ENCODE measurements at places on chromosomes 1 and 21.

GRCh38 chr1:83029916-83030315 lies 969.0 kb downstream of the TTLL7 start:
- no peak for DNase-seq

DNA sequence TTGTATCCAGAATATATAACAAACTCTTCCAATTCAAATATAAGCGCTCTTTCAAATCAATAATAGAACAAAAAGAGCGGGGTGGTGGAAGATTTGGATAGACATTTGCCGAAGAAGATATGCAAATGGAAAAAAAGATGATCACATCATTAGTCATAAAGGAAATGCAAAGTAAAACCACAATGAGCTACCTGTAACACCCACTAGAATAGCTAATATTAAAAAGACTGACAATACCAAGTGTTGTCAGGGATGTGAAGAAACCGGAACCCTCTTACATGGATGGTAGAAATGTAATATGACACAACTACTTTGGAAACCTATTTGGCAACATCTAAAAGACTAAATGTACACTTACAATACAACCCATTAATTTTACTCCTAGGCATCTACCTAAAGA lies 5.7 kb upstream of the TRAF5 start:
- DNase-seq = no peak

- no peak for DNase-seq
Observed at GRCh38 chr1:23210351-23210785, 6.9 kb downstream of the HTR1D start.

GRCh38 chr1:81760477-81761097 lies 40.1 kb upstream of the ADGRL2 start:
- no peak for DNase-seq

- DNase-seq = no peak
Observed at GRCh38 chr1:202090994-202091393, 31.7 kb upstream of the GPR37L1 start.

DNA sequence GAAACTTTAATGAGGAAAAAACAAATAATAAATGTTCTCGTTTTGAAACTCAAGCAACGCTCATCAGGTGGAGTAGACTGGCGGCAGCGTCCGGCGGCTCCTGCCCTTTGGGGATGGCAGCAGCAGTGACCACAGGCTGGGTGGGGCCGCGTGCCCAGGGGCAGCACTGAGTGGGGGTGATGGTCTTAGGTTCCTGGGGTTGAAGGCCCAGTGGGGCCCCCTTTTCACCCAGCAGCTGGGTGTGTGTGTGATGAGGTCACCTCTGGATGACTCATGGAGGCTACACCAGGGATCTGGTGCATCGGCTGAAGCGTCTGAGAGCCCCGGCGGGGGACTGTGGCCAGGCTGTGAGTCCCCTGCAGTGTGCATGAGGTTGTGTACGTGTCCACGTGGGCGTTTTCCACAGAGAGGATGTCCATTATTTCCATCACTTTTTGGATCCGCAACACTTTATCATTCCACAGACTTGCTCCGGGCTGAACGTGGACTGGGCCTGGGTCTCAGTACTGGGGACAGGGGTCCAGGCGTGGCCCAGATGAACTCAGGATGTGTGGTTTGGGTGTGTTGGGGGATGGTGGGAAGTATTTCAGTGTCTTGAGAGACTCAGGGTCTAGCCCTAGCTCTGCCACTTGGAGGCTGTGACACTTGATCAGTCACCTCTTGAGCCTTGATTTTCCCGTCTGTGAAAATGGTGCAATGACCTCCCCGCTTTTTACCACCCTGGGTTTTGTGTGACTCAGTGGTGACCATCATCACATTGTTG lies 25.6 kb downstream of the LDLRAP1 start:
- DNase-seq = no peak

- DNase-seq = no peak
Observed at GRCh38 chr1:4318720-4319119, 335.7 kb upstream of the AJAP1 start.

DNA sequence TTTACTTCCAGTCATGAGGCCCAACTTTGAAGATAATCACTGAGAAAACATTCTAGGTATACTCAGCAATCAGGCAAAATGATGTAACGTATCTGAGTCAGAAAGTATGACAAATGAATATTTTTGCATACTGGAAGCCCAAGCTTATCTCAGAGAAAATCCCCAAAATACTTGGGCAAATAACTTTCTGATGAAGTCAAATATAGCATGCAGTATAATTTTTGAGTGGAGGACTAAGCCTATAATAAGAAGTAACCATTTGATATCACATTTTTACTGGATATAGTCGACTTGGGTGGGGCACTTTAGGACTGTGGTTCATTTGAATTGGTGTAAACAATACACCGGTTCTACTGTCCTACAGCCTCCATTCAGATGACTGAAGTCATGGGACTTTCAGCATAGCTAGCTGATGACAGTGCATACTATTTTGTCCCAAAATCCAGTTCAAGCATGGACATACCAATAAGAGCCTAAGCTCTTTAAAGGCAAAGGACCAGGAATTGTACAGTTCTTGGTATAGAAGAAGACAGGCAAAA lies 2.3 kb upstream of the GADD45A start:
- DNase-seq = no peak

DNA sequence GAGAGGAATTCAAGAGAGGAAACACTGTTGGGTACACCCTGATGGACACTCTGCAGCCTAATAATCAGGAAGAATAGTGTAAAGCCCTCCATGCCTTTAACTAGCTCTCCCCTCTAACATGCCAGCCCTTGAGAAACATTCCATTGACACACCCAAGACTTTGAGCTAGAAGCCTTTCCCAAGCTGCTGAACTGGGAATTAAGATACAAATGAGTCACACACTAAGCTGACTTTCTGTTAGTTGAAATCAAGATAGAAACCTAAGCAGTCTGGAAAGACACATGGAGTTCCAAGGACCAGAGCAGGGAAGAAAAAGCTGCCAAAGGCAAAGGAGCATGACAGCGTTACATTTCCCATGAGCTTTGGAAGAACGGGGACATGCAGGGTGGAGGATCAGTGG lies 380.8 kb downstream of the NPHP4 start:
- DNase-seq = no peak

DNA sequence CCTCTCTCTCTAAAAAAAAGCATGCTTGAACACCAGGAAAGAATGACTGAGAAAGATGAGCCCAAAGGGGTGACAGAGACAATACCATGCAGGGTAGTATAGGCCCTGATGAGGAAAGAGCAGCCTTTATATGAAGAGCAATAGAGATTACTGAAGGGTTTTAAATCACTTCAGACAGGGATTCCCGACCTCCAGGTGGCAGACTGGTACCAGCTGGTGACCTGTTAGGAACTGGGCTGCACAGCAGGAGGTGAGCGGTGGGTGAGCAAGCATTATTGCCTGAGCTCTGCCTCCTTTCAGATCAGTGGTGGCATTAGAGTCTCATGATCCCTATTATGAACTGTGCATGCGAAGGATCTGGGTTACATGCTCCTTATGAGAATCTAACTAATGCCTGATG lies 30.8 kb upstream of the GTF2B start:
- DNase-seq = no peak

DNA sequence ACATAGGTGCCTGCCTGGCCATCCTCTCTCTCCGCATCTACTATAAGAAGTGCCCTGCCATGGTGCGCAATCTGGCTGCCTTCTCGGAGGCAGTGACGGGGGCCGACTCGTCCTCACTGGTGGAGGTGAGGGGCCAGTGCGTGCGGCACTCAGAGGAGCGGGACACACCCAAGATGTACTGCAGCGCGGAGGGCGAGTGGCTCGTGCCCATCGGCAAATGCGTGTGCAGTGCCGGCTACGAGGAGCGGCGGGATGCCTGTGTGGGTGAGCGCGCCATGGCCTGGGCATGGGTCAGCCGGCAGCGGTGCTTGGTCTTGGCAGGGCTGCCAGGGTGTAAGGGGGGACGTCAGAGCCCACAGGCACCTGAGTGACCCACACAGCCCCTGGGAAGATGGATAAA lies 13.3 kb downstream of the EPHA8 start:
- no peak for DNase-seq

DNA sequence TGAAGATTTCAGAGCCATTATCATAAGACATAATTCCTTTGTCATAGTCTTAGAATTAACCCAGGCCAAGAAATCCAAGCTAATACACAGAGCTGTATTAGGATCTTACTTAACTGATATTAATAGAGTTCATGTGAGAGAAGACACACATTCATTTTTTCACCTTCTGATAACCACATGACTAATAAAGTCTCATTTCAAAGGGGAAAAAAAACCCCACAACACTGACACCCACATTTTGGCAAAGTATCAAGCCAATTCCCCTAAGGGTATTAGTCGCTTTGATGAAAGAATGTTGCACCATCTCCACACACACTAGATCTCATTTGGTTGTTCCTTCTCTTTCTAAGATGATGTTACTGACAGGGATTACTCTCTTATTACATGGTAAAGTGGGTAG lies 344.4 kb upstream of the ESRRG start:
- DNase-seq = no peak

GRCh38 chr1:19447550-19447949 lies 37.8 kb downstream of the CAPZB start:
- DNase-seq = no peak

DNA sequence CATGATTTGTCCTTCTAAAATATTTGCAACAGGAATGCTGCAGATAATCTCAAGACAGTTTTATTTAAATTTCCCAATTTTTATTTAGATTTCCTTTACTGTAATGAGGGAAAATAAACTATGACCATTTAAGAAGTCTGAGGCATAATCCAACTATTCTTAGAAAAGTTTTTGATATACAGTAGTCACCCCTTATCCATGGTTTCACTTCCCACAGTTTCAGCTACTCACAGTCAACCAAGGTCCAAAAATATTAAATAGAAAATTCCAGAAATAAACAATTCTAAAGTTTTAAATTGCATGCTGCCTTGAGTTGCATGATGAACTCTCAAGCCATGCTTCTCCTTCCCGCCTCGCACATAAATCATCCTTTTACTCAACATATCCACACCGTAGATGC lies 33.3 kb downstream of the TOR3A start:
- DNase-seq = no peak

Data from stimulated activated CD4-positive, alpha-beta T cell treated with anti-CD3 and anti-CD28 coated beads, TNF-alpha, amount 100 ng/mL, for 1 hour (primary cell).